ENCODE measurements at places on chromosomes 7 and 10.
A peak's percentile ranks its signal among the peaks of the same experiment; 100 is the strongest.

GRCh38 chr10:70320751-70321150 lies 36.9 kb upstream of the NPFFR1 start:
- DNase-seq = no peak

GRCh38 chr7:107002529-107002998 lies 41.9 kb upstream of the PRKAR2B start:
- DNase-seq = no peak

DNA sequence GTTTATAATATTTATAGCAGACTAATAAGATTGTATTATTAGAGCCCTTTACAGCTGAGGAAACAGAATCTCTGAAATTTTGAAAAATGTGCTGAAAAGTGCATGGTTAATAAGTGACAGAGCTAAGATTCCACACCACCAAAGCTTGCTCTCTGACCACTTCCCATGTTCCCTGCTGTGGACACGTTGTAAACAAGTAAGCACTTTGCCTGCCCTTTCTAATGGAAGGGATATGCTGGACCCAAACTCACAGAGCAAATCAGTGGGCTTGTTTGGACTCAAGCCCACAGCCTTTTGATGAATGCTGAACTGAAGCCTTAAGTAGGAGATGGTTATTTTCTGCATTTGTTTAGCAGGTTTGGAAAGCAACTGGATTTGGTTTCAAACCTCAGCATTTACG lies 214.0 kb upstream of the TMEM72 start:
- DNase-seq = peak; percentile 40

DNA sequence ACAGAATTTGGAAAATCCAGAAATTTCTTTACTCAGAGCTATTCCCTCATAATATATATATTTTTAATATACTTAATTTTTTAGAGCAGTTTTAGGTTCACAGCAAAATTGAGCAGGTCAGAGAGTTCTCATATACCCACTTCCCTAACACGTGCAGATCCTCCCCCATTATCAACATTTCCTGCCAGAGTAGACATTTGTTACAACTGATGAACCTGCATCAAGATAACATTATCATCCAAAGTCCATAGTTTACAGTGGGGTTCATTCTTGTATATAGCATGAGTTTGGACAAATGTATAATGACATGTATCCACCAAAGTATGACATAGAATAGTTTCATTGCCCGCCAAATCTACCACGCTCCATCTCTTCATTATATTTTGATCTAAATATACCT lies 170.0 kb downstream of the PTEN start:
- no peak for DNase-seq

- no peak for DNase-seq
These were observed 114.5 kb upstream of the SMIM30 start for GRCh38 chr7:113232885-113233284.

- no peak for DNase-seq
These were observed 2.1 kb upstream of the AGR3 start for GRCh38 chr7:16883918-16884317.

GRCh38 chr7:77537778-77538280 lies 734 bp downstream of the PTPN12 start:
- peak; percentile 34 for DNase-seq

DNA sequence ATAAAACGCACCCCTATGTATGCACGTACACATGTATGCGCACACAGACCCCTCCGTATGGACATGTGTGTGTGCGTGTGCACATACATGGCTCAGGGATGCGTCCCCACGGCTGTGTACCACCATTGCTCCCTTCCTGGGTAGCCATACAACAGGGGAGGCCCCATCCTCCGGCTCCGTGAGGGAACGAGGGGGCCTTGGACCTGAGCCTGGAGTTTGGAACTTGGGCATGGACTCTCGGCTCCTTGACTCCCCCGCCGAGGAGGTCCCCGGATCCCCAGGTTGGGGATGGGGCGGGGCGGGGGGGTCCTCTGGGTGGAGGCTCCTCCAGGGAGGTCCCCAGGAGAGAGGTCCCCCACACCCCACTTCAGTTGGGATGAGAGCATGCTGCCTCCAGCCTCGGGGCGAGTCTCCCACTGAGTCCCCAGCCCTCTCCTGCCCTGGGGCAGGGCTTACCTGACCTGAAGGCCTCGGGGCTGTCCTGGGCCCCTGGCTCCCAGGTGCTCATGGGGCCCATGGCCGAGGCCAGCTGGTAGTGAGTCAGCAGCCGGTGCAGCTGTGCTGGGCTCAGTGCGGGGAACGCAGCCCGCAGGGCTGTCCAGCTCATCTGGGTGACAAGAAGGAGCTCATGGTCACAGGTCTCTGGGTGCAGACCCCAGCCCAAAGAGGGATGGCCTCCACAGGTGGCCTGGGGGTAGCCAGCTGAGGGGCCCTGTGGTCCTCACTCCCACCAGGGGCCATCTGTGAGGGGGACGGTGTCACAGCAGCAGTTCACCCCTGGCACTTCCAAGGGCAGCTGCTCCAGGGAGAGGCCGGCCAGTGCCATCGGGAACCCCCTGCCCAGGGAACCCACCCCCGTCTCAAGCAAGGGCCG lies 29.9 kb downstream of the AP5Z1 start:
- no peak for DNase-seq

DNA sequence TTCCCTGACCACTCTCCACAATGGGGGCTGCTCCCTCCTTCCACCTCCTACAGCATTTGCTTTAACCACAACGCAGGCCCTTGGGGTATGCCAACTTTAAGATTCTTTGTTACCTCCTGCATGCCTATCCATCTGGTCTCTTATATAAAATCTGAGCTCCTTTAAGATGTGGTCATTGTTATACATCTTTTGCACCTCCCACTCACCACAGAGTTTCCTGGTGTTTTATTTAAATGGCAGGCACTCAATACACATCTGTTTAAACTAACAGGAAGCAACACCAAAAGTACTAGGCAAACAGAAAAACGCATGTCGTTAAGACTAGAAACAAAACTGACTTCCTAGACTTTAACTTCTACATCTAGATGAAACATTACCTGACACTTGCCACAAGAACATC lies 36.3 kb downstream of the SLC25A13 start:
- DNase-seq = no peak

- DNase-seq = no peak
These were observed 115.3 kb downstream of the PTPN20 start for GRCh38 chr10:47026301-47027107.

DNA sequence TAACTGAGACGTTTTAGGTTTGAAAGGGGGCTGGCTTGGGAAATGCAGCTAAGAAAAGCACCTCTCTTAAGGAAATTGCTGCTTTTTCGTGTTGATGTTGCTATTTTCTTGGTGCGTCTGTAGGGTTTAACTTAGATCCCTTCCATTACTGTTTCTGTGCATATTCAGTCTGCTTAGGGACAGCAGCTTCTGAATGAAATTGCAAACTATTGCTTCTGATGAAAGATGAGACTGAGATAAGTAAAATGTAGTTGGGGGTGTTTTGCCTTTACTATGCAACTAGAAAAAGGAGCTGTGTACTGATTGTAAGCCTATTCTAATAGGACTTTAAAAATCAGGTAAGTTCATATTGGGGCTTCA lies 772 bp downstream of the HDAC9 start:
- no peak for DNase-seq

DNA sequence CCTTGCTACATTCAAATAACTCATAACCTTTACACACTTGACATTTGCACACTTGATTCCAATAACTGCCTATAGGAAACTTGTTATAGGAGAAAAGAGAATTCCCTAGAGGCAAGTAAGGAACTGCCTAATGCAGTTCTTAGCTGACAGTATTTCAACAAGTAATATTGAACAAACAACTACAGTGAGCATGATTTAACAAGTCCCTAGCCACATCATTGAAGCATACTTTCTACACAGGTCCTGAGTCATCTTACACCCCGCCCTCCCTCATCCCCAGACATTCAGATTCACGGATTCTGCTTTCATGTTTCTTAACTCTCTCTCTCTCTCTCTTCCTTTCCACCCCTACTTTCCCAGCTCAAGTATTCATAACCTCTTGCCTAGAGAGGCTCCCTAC lies 153.5 kb downstream of the LSM5 start:
- no peak for DNase-seq

- no peak for DNase-seq
These were observed 31.8 kb upstream of the JCAD start for GRCh38 chr10:30091136-30091535.

- DNase-seq = peak; percentile 48
These were observed 30.7 kb upstream of the EPC1 start for GRCh38 chr10:32377458-32378259.

GRCh38 chr7:95780665-95781064 lies 8.3 kb downstream of the DYNC1I1 start:
- DNase-seq = no peak

- DNase-seq = peak; percentile 81
These were observed 253.9 kb upstream of the FZD8 start for GRCh38 chr10:35896001-35896400.

- no peak for DNase-seq
These were observed 150.6 kb downstream of the CDH23 start for GRCh38 chr10:71547312-71547711.
